ENCODE measurements at places on chromosomes 2 and 18. TPM values are rescaled to one million over a fixed set of nuclear protein-coding genes. Genes with fewer than 3 reads are reported as not detected.

DNA sequence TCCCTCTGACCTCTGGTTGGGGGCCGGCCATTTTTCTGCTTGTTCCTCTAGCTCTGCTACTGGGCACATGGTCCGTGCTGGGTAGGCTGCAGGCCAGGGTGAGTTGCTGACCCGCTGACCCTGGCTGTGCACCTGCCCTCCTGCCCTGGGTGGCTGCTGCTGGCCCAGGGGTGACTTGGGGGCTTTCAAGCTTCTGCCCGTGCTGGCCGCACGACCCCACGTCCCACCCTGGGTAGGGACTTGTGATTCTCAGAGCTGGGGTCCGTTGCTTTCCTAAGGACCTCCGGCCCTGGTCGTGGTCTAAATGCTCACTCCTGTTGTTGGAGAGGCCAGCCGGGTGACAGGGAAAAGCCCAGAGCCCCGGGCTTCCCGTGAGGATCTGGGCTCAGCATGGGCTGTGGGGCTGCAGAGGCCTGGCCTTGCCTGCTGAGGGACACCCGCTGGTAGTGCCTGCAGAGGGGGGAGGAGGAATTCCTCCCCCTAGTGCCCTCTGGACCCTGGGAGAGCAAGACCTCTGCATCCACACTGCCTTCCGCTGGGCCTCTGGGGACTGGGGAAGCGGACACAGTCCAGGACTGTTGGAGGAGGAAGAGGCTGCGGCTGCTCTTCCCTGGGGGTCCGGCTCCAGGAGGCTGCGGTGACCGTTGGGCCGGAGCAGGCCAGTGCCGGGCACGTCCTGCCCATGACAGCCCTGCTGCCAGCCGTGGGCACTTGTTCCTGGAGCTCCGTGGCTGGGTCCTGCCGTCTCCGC lies 6.3 kb upstream of the GAL3ST2 start:
- H3K27me3 ChIP-seq, result no peaks in the 10 kb centered on the region
- H3K4me3 ChIP-seq, result no peak overlapping the region
- H3K36me3 ChIP-seq, result no peaks in the 10 kb centered on the region
- no peak overlapping the region for H3K27ac ChIP-seq

DNA sequence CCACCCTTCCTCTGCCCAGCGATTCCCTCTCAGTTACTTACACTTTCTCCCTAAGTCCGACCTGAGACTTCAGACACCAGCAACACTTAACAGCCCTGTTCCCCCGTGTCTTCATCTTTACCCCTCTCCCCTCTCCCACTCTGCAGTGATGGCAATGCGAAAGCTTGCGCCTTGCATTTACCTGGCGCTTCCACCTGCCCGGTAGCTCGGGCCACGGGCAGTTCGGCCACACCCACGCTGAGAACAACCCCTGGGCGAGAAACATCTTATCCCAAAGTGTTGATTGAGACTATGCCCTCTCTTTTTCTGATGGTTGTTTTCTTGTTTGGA lies 558 bp downstream of the DNAJC10 start:
- no peak for DNase-seq
- H3K4me1 ChIP-seq, result peaks cover 27% of the 10 kb centered on the region
- peak overlapping the region; percentile 90 for H3K27ac ChIP-seq
- H3K4me3 ChIP-seq, result peak overlapping the region; percentile 96
- no peaks in the 10 kb centered on the region for H3K27me3 ChIP-seq

- peaks cover 53% of the 10 kb centered on the region for H3K4me1 ChIP-seq
- no peak for DNase-seq
- no peak overlapping the region for H3K4me3 ChIP-seq
- no peaks in the 10 kb centered on the region for H3K27me3 ChIP-seq
- H3K27ac ChIP-seq, result peak overlapping the region; percentile 64
Observed at GRCh38 chr2:55099878-55100820, 49.9 kb upstream of the RTN4 start.

DNA sequence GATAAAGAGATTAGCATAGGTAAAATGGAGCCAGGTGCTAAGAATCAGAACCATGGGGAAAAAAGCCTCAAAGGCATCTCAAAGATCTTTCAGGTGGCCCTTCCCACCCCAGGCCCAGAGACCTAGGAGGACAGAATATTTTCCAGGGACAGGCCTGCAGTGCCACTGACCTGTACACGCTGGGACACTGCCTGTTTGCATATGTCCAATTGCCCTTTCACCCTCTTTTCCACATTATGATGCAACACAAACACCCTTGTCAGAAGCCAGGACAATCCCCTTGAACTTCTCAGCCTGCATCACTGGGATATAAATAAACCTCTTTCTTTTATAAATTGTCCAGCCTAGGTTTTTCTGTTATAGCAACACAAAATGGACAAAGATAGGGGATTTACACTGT lies 419.1 kb downstream of the TRIB2 start:
- H3K27ac ChIP-seq, result no peak overlapping the region
- H3K4me1 ChIP-seq, result no peaks in the 10 kb centered on the region
- H3K27me3 ChIP-seq, result no peaks in the 10 kb centered on the region
- H3K4me3 ChIP-seq, result no peak overlapping the region
- no peaks in the 10 kb centered on the region for H3K36me3 ChIP-seq

DNA sequence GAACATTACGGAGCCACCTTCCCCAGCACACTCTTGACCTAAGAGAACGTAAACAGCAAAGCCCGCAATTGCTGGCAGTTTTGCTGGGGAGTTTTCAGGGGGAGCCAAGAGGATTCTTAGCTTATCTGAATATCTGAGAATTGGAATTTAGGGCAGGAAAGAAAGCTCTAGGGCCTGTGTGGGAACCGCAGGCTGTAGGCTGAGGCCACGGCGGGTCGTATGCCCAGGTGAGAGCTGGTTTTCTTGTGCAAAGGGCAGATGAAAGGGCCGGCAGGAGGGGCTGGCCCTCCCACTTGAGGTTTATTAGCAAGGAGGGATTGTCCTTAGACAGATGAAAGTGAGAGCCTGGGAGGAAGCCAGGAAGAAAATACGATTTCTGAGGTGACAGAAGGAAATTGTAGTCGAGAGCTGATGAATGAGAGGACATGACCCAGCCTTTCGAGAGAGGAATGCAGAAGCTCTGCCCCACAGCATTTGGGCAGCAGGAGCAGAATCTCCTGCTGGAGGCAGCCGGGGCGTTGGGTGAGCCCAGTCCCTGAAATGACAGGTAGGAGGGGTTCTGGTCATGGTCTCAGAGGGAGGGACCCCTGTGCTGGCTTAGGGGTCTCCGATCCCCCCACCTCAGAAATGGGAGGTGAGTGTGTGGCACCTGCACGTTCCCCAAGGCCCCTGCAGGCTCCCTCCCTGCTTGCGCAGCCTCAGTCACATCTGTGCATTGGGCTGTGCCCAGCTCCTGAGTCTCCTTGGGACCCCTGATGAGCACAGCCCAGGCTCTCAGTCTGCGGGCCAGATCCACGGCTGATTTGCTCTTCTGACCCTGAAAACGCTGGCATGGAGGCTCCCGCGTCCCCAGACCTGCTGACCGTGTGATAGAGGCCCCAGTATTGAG lies 61.1 kb downstream of the CABLES1 start:
- H3K27ac ChIP-seq, result no peak overlapping the region
- H3K27me3 ChIP-seq, result no peaks in the 10 kb centered on the region
- no peaks in the 10 kb centered on the region for H3K4me1 ChIP-seq

GRCh38 chr2:212958757-212959295 lies 192.6 kb downstream of the IKZF2 start:
- no peak for DNase-seq
- peak overlapping the region; percentile 22 for H3K27ac ChIP-seq
- peaks cover 22% of the 10 kb centered on the region for H3K4me1 ChIP-seq
- H3K27me3 ChIP-seq, result no peaks in the 10 kb centered on the region

- no peaks in the 10 kb centered on the region for H3K4me1 ChIP-seq
- H3K4me3 ChIP-seq, result no peak overlapping the region
- DNase-seq, result no peak
- H3K36me3 ChIP-seq, result no peaks in the 10 kb centered on the region
- no peaks in the 10 kb centered on the region for H3K27me3 ChIP-seq
Observed at GRCh38 chr2:234500394-234501006, 3.6 kb upstream of the ARL4C start.

DNA sequence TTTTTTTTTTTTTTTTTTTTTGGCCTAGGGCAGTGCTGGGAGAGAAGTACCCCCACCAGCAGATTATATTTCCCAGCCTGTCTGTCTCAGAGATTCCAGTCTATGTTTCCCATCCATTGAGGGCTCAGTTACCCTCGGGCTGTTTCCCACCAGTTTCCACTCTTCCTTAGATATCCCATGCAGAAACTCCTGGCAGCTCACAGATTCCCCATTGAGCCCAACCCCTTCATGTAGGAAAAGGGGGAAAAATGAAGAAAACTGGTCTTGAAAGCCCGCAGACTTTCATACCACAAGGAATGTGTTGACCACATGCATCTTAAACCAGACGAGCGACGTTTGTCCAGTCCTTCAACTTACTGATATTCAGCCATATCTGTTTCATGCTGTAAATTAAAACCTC lies 15.2 kb downstream of the ASXL3 start:
- H3K27ac ChIP-seq, result no peak overlapping the region
- no peaks in the 10 kb centered on the region for H3K4me1 ChIP-seq
- DNase-seq, result no peak
- H3K36me3 ChIP-seq, result no peaks in the 10 kb centered on the region

GRCh38 chr2:145741636-145742035 lies 1221.7 kb upstream of the ZEB2 start:
- no peak for DNase-seq
- no peaks in the 10 kb centered on the region for H3K27me3 ChIP-seq
- no peaks in the 10 kb centered on the region for H3K4me1 ChIP-seq
- no peak overlapping the region for H3K27ac ChIP-seq
- H3K4me3 ChIP-seq, result no peak overlapping the region

GRCh38 chr2:128444816-128445522 lies 126.3 kb upstream of the HS6ST1 start:
- no peak overlapping the region for H3K4me3 ChIP-seq
- H3K27ac ChIP-seq, result no peak overlapping the region
- peak; percentile 54 for DNase-seq
- H3K27me3 ChIP-seq, result no peaks in the 10 kb centered on the region
- H3K4me1 ChIP-seq, result no peaks in the 10 kb centered on the region
- H3K36me3 ChIP-seq, result no peaks in the 10 kb centered on the region

DNA sequence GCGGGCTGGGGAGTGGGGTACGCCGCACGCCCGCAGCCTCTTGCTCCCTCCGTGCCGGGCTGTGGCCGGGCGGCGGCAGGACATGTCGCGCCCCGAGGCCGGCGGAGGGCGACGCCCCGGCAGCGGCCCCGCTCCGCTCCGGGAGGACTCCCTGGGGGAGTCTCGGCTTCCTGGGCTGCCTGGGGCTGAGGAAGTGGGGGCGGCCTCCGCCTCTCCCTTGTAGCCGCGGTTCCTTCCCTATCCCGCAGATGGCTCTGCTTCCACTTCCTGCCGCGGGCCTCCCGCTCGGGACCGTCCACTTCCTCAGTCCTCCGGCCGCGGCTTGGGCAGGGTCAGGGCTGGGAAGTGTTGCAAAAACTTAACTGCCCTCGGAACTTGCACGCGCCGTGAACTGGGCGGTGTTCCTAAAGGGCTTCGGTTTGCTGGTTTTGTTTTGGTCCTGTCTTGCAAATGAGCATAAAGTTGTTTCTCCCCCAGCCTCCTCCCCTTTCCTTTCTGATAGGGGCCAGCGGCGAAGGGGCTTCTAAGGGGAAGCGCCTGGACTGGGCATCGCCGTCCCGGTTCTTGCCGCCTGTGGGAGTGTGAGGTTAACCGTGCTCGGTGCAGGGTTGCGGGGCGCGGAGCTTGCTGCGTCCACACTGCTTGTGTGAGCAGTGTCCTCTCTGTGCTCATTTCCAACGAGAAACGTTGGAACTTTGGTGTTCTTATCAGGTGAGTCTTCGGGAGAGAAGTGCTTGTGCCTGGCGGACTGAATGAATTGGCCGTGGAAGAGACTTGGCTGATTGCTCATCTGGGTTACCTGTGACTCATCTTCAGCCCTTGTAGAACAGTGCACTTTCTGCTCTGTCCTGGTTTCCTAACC lies 600 bp downstream of the RALB start:
- no peaks in the 10 kb centered on the region for H3K27me3 ChIP-seq
- DNase-seq, result peak; percentile 92
- no peaks in the 10 kb centered on the region for H3K36me3 ChIP-seq
- peak overlapping the region; percentile 89 for H3K27ac ChIP-seq
- H3K4me1 ChIP-seq, result no peaks in the 10 kb centered on the region

- no peak for DNase-seq
- no peak overlapping the region for H3K27ac ChIP-seq
- no peaks in the 10 kb centered on the region for H3K27me3 ChIP-seq
- no peak overlapping the region for H3K4me3 ChIP-seq
Observed at GRCh38 chr2:18149660-18150246, 271.3 kb downstream of the KCNS3 start.

- H3K27me3 ChIP-seq, result no peaks in the 10 kb centered on the region
- no peaks in the 10 kb centered on the region for H3K36me3 ChIP-seq
- no peak for DNase-seq
- no peak overlapping the region for H3K4me3 ChIP-seq
Observed at GRCh38 chr2:22360735-22361374, 1024.1 kb upstream of the KLHL29 start.

DNA sequence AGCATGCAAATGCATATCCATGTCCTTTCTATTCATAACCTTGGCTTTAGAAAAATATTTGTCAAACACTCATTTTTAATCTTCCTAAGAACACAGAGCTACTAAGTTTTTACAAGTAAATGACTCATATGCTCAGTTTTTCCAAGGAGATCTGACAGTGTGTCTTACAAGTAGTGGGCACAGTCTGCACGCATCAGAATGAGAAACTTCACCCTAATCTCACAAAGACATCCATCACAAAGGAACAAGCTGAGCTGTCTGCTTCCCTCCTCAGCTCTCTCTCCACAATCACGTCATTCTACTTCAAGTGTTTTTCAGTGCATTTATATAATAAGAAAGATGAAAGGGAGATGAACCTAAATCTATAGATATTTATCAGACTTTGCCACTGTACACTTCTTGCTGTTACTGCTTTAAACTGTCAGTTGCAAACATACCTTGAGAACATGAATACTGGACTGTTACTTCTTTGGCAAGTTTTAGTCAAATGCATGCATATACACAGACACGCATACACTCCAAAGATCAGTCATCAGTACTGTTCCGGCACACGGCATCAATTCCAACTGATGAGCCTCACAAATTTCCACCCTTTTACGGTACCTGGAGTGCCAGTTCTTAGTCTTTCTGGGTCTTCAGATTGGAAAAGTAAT lies 75.7 kb downstream of the RBMS1 start:
- no peaks in the 10 kb centered on the region for H3K4me1 ChIP-seq
- H3K36me3 ChIP-seq, result no peaks in the 10 kb centered on the region
- no peak for DNase-seq
- no peak overlapping the region for H3K27ac ChIP-seq
- no peaks in the 10 kb centered on the region for H3K27me3 ChIP-seq
- no peak overlapping the region for H3K4me3 ChIP-seq

TXNDC2 gene
- not detected for total RNA-seq

ATP9B gene
- total RNA-seq, result 15.4 TPM

BCL11A gene
- 3.3 TPM for total RNA-seq

ALPP gene
- total RNA-seq, result not detected

MPP4 gene
- total RNA-seq, result not detected
